CD4-positive, alpha-beta T cell treated with Interleukin-10 for 1 hour (primary cell): ENCODE measurements at places on chromosomes 12 and 14.

DNA sequence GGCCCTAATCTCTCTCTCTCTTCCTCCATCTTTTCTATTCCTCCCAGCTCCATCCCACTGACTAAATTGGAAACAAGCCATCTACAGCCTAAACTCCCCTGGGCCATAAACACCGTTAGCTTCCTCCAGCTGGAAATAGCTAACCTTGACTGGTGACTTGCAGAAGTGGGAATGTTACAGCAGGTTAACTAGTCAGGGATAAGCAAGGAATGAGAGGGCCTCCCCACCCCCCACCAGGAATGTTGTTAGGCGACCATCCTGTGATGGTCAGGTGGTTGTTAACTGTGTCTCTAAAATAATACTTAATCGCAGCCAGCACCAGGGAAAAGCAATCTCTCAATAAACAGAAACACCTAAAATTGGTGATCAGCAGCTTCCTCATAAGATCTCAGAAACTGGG is 40.8 kb downstream of the MIS18BP1 start:
- no peak for DNase-seq

DNA sequence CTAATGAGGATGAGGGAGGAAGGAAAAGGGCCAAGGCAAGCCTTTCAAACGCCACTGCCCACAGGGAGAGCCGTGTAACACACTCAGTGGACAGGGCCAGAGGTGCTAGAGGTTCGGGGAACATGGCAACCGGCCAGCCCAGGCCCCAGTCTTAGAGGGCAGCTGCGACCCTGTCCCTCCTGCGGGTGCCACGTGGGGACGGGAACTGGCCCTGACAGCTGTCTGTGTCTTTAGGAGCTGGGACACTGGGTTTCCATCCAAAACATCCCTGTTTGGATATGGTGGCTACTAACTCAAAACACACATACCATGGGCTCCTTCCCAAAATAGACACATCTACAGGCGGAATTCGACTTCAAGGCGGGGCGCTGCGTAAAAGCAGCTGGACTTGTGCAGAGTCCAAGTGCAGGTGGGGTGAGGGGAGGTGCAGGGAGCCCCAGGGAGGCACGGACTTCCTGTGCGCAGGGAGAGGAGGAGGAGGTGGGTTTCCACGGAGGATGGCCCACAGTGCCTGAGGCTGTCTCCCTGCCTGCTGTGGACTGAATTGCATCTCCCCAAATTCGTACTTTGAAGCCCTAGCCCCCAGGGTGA is 184.7 kb downstream of the PIWIL1 start:
- DNase-seq: no peak

DNA sequence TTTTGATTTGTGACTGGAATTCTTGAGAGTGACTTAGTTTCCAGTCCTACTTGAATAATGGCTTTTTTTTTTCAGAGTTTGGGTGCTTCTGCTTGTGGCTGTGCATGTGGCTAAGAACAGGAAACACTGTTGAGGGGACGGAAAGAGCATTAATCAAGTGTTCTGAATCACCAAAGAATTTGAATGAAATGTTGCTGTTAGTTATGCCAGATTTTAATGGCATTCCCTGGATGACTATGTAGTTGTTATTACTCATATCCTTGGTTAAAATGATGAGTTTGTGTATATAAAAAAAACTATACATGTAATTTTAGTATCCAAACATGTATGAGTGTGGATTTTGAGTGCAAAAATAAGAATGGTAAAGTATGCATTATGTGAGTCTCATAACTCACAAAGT is 347.9 kb downstream of the BCAT1 start:
- DNase-seq: no peak

DNA sequence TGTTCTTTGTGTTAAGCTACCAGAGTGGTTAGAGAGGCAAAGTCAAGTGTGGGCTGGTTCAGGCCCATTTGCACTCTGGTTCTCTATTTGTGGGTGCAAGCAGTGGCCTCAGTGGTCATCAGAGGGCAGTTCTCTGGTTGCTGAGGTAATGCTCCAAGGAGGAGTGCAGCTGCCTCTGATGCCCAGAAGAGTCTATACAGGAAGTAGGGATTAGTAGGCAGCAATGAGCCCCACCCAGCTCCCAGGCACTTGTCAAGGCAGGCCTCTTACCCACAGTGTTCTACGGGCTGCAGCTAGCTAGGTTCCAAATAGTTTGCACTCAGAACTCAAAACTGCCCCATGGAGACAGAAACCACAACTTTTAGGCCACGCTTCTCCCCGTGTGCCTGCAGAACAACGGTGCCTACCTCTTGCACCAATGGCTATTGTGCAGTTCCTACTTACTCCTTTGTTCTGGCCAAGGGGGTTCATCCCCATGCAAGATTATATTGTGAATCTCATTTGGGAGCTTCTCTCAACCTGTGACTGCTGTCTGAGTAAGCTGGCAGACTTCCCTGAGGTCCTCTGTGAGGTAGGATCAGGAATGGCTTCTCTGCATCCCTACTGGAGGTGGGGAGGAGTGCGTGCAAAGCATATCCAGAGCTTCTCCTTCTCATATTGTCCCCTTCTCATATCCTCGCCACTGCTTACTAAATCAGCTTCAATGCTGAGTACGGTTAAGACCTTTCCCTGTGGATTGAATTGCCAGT is 410.3 kb upstream of the LMO3 start:
- DNase-seq: no peak

GRCh38 chr14:91919814-91920213 is 27.7 kb downstream of the FBLN5 start:
- DNase-seq: no peak

GRCh38 chr12:53102883-53103807 is at the start of gene SOAT2:
Gene SOAT2, plus strand, starts transcription at chr12:53103486. Its CDS starts 92 bp downstream, at chr12:53103578.
- peak; percentile 58 for DNase-seq

DNA sequence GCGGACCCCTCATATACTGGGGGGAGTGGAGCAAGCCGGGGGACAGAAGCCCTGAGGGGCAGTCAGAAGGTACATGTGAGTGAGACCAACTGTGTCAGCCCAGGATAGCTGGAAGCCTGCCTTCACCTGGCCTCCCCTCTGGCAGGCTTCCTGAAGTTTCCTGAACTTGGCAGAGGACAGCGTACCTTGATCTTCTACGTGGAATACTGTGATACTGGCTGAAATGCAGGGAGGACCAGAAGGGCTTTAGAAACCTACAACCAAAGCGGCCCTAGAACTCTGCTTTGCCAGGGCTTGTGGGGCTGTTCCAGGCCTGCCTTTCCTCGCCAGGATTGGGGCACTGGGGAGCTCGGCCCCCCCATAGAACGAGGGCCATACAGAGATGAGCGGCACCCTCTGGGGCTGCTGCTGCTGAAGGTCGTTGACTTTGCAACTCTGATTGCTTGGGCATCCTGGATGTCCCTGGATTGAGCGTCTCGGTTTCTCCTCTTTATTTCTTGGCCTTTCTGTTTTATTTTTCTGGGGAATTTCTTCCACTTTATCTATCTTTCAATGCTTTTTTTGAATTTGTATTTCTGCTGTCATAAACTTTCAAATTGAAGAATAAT is 66.5 kb downstream of the SLC25A47 start:
- DNase-seq: no peak
